ENCODE measurements at places on chromosomes 5 and 9.

- DNase-seq, result no peak
Measured at GRCh38 chr5:68547622-68548021, 332.1 kb downstream of the PIK3R1 start.

- no peak for DNase-seq
Measured at GRCh38 chr5:10856071-10856470, 95.0 kb upstream of the DAP start.

- DNase-seq, result no peak
Measured at GRCh38 chr9:13175732-13176131, 103.8 kb downstream of the MPDZ start.

DNA sequence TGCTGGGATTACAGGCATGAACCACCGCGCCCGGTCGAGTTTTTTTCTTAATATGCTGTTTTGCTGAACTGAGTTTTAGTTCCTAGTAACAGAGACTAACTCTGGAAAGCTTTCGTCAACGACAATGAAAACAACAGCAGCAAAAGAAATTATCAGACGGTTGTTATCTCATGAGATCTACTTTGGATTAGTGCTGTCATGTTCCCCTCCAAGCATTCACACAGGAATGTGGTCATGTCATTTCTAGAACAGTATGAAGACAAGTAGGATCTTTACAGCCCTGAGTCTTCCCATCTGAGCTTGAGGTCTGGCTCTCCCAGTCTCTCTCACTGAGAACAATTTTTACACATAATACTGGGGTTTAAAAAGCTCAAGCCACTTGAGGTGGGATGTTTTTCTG, 4.0 kb upstream of the ANKRD33B start:
- DNase-seq, result no peak

DNA sequence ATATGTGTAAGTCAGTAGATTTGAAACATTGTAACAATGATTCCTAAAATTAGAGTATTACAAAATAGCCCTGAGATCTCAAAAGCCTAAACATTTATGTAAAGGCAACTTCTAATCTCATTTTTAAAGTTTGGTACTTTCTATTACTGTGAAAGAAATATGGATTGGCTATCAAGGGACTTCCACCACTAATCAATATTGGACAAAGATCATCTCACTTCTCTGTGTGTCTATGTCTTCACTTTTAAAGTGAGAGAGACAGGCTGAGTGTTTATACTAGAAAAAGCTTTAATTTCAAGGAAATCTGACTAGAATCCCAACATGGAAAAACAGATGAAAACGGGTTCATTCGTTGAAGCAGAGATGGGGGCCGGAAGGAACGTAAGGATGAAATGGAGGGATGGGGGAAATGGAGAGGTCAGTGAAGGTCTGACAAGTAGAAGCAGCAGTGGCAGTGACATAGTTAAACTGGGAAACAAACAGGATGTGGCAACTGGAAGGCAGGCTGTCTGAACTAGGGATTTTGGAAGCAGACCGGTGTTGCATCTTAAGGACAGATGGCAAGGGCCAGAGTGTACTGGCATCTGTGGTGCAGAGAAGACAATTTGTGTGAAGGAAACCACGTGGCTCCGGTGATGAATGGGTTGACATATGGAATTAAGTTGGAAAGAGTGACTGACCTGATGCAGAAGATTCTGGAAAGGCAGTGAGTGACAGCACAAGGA, 60.8 kb downstream of the PDE4D start:
- DNase-seq, result no peak

GRCh38 chr5:154309805-154310204, 119.3 kb downstream of the GALNT10 start:
- no peak for DNase-seq

DNA sequence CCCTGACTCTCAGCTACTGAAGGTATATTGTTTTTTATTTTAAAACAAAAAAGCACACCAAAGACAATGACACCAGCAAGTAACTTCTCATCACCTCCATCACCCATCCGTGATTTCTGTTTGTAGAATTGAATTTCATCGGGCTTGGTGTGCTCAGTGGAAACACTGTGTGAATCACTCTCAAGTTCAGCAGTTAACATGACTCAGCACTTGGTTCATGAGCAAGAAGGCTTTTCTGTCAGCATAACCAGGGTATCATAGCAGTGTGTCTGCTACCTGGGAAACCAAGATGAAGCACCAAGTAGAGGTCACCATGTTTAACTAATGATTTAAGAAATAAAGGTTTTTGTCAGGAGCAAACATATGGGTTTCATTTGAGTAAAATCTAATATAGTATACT, 123.7 kb downstream of the INSYN2B start:
- DNase-seq, result no peak

- DNase-seq, result no peak
Measured at GRCh38 chr5:81010336-81011169, 50.4 kb downstream of the RASGRF2 start.

GRCh38 chr9:19484699-19485098, 75.9 kb downstream of the ACER2 start:
- no peak for DNase-seq

DNA sequence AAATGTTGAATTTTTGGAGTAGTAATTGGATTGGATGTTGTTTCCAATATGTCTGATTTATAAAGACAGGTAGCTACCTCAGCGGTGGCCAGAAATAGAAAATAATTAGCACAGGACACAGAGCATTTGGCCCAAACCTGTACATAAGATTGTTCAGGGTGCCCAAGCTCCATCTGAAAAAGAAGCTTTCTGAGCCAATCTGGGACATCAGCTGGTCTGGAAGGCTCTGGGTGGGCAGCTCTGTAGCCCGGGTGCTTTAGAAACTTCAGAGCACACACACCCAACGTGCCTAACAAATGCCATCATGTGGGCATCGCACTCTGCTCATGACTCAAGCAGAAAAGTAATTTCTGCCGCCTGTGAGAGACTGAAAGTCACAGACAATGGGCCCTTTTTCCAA, 460.7 kb downstream of the ICE1 start:
- no peak for DNase-seq

DNA sequence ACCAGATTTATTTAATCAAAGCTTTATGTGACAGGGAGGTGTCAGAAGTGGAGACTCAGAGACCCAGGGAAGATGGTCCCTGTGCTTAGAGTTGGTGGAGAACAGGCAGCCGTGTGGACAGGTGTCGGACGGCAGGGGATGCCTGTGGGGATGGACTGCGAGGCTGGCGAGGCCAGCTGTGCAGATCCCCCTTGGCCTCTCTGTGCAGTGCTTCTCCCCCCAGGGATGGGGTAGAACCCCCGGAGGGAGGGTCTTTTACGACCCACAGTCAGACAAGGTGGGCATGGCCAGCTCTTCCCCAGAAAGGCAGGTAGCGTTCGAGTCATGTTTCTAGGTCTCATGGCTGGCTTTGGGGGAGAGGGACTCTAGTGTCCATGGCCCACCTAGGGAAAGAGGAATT, 4.7 kb upstream of the SLC2A6 start:
- DNase-seq, result no peak

GRCh38 chr9:5813824-5814223, 19.1 kb downstream of the ERMP1 start:
- no peak for DNase-seq

DNA sequence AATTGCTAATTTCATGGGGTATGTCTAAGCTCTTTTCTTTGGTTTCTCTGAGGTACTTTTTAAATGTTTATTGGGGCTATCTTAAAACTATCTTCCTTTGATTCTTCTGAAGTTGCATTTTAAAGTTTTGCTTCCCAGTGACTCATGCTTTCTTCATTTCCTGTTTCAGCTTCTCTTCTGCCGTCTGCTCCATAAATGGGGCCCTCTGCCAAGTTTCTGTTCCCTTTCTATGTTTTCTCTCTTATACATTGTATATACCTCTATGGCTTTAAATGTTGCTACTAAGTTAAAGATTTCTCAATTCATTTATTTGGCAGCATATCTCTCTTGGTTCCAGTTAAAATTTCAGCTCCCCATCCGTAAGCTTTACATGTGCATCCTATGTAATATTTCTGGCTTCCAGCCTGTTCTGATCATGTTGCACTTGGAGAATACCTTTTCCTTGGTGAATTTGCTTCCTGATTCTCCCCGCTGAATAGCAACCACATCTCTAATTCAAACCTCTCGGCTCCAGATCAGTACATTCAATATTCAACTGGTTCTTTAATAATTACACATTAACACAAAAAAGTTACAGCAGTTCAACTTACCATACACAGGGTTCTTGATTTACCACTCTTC, 125.3 kb downstream of the ST8SIA4 start:
- no peak for DNase-seq

DNA sequence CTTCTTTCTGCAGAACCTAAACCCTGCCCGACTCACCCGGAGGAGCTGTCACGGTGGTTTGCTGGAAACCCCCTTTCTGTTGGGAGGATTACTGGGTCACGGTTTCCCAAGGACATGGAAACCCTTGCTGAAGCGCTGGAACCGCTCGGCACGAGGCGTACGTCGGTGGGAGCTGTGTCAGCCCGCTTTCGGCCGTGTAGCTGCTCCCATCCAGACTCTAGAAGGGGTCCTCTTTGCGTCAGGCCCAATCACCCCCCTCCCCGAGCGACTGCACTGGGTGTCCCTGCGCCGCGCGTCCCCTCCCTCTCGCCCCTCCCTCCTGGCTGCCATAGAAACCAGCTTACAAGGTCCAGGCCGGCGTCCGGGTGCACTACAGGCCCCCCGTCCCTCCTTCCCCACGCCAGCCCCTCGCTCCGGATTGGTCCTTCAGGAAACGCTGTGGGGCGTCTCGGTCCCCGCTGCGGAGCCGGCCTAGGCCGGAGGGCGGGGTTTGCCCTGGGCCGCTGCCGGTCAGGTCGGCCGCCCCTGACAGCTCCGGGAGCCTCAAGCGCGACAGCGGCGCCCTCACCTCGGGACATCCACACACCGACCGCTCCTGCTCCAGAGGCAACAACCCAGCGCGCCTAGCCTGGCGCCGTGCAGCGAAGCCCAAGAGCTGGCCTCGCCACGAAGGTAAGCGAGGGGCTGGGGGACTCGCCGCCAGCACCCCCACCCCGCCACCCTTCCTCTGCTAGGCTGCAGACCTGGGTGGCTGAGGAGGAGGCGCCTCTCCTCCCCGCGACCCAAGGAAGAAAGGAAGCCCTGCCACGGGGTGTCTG, at the start of gene NIM1K:
Gene NIM1K, plus strand, starts transcription at position 486 of the 818 bp plus-strand sequence. CDS start 53,551 bp downstream, outside the sequence.
- no peak for DNase-seq

GRCh38 chr9:134297083-134297410, 29.2 kb upstream of the RXRA start:
- DNase-seq, result no peak

- DNase-seq, result no peak
Measured at GRCh38 chr9:107700847-107701246, 211.3 kb upstream of the KLF4 start.

DNA sequence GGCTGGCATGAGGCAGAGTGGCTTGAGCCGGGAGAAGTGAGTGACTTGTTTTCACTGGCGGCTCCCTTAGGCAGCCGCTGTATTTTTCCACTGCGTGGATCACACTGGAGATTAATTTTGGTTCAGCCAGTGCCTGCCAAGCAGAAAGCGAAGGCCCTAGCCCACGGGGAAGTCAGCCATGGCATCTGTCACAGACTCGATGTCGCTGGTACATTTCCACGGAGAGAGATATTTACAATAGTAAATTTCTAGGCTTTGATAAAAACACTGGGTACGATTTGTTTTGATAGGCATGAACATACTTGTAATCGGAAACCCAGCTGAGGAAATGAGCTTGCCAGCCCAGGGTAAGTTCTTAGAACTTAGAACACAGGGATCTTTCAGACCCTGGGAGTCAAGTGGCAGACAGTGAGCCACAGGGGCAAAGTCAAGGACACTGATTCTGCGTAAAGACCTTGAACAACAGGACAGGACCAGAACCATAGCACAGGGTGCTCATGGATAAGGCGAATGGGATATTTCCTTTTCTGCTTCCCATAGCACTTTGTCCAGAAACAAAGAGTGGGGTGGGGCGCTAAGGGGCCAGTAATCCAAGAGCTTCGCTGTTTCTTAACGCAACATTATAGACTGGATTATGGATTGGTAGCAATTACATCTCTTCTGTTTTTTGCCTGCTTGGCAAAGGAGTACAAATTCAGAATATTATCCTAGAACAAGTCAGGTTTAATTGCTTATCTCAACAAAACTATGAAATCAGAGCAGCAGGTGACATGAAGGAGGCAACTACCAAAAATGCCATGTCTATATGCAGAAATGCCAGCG, 4.5 kb downstream of the DUSP1 start:
- peak; percentile 85 for DNase-seq

GRCh38 chr5:107935645-107936044, 264.9 kb upstream of the EFNA5 start:
- DNase-seq, result no peak

DNA sequence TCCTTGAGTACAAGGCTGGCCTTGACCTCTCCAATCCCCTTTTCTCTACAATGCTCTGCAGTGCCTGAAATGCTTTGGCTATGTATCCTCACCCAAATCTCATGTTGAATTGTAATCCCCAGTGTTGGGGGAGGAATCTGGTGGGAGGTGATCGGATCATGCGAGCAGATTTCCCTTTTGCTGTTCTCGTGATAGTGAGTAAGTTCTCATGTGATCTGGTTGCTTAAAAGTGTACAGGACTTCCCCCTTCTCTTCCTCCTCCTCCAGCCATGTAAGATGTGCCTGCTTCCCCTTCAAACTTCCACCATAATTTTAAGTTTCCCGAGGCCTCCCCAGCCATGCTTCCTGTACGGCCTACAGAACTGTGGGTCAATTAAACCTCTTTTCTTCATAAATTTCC, 28.5 kb upstream of the AKNA start:
- no peak for DNase-seq

GRCh38 chr9:31302620-31303418, 1081.6 kb upstream of the ACO1 start:
- no peak for DNase-seq

GRCh38 chr5:60410427-60410826, 289.5 kb downstream of the DEPDC1B start:
- no peak for DNase-seq

DNA sequence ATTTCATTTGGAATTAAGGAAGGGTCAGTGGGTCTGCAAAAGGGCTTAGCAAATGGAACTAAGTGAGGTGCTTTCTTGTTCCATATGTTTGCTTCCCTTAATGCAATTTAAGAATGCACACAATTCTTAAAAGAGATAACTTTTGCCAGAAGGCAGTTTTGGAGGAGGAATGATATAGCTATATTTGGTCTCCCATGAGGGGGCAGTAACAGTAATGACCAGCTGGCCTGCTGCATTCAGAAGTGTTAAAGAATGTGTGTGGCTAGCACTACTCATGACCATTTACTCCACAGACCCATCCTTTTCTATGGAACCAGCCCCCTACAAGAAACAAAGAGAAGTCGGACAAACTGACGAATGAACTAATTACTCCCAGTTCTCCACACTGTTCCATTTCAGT, 638.9 kb downstream of the RAB3C start:
- no peak for DNase-seq

- no peak for DNase-seq
Measured at GRCh38 chr5:54620141-54620933, 102.8 kb downstream of the SNX18 start.

GRCh38 chr9:137354845-137355760, 53.0 kb upstream of the NRARP start:
- DNase-seq, result no peak

- no peak for DNase-seq
Measured at GRCh38 chr5:158837908-158838307, 261.8 kb downstream of the EBF1 start.

GRCh38 chr9:84187090-84187489, 153.5 kb downstream of the SLC28A3 start:
- DNase-seq, result no peak

- no peak for DNase-seq
Measured at GRCh38 chr9:106038266-106039001, 344.1 kb downstream of the TMEM38B start.
